ENCODE measurements at places on chromosomes 6 and 20. TPM values are rescaled to one million over a fixed set of nuclear protein-coding genes. Genes with fewer than 3 reads are reported as not detected.

GRCh38 chr20:57190536-57191264, 75.7 kb downstream of the BMP7 start:
- DNase-seq: peak; percentile 74

DNA sequence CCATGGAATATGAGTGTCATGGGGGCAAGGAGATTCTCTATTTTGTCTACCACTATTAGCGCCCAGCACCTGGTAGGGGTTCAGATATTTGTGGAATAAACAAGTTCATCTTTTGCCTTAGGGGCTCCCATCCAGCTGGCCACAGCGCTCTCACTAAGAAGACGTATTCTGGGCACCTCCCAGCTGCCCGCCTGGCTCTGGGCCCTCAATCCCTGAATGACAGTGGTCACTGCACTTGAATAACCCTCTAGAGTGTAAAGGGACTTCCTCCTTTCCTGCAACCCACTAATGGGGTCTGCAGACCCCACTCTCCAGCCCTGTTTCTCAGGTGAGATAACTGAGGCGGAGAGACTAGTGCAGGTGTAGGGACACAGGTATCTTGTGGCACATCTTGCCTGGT, 36.2 kb downstream of the SNX5 start:
- no peak for DNase-seq

GRCh38 chr6:142679907-142680700, 264.9 kb downstream of the HIVEP2 start:
- no peak for DNase-seq

- DNase-seq: no peak
Measured at GRCh38 chr6:27700337-27700736, 211.9 kb downstream of the OR2B2 start.

CLVS2 gene
- total RNA-seq: not detected

MYCT1 gene
- 2.9 TPM for total RNA-seq
